Liver (tissue), 10 donors: ENCODE measurements at places on chromosomes 11 and 22. TPM values are rescaled to one million over a fixed set of nuclear protein-coding genes. Genes with fewer than 3 reads are reported as not detected.

DNA sequence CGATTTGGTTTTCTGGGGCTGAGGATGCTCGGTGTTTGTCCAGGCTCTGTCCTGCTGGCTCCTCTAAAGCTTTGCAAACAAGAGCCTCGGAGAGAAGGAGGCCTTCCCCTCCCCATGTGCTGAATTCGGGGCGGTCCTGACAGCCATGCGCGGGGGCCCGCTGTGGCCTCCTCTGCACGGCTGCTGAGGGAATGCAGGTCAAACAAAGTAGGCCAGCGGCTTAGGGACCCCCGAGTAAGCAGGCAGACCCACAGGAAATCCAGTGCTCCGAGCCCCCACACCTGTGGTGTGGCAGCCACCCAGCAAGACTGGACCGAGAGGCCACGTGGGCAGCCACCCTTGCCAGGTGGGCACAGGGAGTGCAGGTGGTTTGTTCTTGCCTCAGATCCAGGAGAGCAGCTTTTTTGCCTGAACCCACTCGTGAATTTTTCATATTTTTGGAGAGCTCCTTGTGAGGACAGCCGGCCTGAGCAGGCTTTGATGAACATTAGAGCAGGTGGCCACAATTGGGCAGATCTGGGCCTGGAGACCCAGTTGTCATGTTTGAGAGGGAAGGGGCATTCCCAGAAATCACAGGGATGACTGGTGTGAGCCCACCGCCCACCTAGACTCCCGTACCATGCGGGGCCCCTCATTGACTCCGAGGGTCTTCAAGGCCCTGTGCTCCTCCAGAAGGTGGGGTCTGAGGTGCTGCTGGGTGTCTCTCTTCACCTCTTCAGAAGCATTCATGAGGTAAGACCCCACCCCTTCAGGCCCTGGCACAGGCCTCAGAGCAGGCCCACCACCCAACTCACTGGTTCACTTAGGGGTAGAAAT, 43.0 kb upstream of the KCNQ1OT1 start:
- DNase-seq, result no peak
- H3K4me3 ChIP-seq, result no peak overlapping the region
- H3K27me3 ChIP-seq, result no peaks in the 10 kb centered on the region
- H3K27ac ChIP-seq, result no peak overlapping the region
- H3K4me1 ChIP-seq, result no peaks in the 10 kb centered on the region

DNA sequence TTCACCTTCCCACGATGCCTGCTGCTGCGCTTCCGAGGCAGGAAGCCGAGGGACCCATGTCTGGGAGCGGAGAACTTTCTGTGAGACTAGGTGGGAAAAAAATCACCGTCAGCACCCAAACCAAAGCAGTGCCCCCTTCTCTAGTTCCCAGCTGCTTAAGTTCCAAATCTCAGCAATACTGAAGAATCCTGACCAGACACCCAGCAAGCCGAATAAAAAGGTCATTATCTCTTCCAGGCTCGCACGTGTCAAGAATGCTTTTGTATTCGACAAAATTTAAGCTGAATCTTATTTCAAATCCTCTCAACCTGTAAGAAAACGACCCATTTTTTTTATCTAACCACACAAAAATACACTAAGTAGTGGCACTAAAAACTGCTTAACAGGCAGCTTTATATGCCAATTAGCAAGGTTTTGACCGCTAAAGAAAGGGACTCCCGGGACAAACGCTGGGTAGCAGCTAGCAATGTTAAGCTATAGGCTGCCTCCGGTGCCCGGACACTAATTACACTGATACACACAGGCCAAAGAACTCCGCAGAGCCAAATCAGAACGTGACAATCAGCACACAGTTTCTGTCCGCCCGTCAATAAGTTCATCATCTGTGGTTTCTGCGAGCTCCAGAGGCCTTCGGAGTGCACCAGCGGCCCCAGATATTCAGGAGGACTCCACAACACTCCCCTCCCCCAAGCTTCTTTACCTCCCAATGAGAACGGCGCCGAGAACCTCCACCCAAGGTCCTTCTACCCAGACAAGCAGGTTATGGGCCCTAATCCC, 728 bp downstream of the RPL3 start:
- no peaks in the 10 kb centered on the region for H3K27me3 ChIP-seq
- DNase-seq, result no peak
- H3K36me3 ChIP-seq, result peaks cover 24% of the 10 kb centered on the region

- no peak for DNase-seq
- H3K4me3 ChIP-seq, result no peak overlapping the region
- no peak overlapping the region for H3K27ac ChIP-seq
These were observed 60.0 kb upstream of the MYEOV start for GRCh38 chr11:69233744-69234570.

DNA sequence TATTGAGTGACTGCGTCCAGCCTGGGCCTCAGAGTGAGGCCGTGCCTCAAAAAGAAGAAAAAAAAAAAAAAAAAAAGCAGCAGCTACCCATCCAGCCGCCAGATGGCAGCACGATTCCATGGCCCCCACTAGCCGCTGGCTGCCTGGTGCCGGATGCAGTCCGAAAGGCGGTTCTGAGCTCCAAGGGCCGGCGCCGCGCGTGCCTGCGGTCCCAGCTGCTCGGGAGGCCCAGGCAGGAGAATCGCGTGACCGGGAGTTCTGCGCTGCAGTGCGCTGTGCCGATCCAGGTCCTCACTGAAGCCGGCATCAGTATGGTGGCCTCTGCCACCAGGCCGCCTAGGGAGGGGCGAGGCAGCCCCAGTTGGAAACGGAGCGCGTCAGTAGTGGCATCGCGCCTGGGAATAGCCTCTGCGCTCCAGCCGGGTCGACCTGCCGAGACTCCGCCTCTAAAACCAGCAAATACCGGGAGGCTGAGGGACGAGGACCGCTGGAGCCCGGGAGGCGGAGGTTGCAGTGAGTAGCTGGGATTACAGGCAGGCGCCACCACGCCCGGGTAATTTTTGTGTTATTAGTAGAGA, 19.3 kb downstream of the SCARF2 start:
- H3K36me3 ChIP-seq, result no peaks in the 10 kb centered on the region
- no peak overlapping the region for H3K27ac ChIP-seq
- no peaks in the 10 kb centered on the region for H3K27me3 ChIP-seq
- H3K4me1 ChIP-seq, result peaks cover 10% of the 10 kb centered on the region
- H3K4me3 ChIP-seq, result peak overlapping the region; percentile 2

- DNase-seq, result no peak
- no peak overlapping the region for H3K27ac ChIP-seq
- H3K4me1 ChIP-seq, result peaks cover 9% of the 10 kb centered on the region
- H3K27me3 ChIP-seq, result no peaks in the 10 kb centered on the region
- peaks cover 29% of the 10 kb centered on the region for H3K36me3 ChIP-seq
These were observed 18.2 kb downstream of the EPS8L2 start for GRCh38 chr11:724049-724777.

DNA sequence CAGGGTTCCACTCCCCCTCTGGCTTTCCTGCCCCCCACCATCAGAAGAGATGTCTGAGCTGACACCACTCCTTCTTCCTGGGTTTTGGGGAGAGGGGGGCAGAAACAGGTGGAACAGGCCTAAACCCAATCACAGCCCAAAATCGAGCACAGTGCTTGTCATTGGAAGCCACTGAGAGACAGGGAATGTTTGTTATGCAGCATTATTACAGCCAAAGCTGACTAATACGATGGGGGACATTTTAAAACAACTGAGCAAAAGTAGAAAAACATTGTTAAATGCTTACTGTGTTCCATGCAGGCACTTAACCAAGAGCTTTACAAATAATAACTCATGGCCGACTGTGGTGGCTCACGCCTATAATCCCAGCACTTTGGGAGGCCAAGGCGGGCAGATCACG, 32.5 kb upstream of the RTL6 start:
- H3K36me3 ChIP-seq, result no peaks in the 10 kb centered on the region
- no peaks in the 10 kb centered on the region for H3K27me3 ChIP-seq
- no peaks in the 10 kb centered on the region for H3K4me1 ChIP-seq
- H3K27ac ChIP-seq, result no peak overlapping the region
- DNase-seq, result no peak

GRCh38 chr11:47187723-47188122, 1.5 kb upstream of the PACSIN3 start:
- no peaks in the 10 kb centered on the region for H3K36me3 ChIP-seq
- H3K27ac ChIP-seq, result peak overlapping the region; percentile 71
- no peaks in the 10 kb centered on the region for H3K27me3 ChIP-seq
- H3K4me3 ChIP-seq, result no peak overlapping the region

DNA sequence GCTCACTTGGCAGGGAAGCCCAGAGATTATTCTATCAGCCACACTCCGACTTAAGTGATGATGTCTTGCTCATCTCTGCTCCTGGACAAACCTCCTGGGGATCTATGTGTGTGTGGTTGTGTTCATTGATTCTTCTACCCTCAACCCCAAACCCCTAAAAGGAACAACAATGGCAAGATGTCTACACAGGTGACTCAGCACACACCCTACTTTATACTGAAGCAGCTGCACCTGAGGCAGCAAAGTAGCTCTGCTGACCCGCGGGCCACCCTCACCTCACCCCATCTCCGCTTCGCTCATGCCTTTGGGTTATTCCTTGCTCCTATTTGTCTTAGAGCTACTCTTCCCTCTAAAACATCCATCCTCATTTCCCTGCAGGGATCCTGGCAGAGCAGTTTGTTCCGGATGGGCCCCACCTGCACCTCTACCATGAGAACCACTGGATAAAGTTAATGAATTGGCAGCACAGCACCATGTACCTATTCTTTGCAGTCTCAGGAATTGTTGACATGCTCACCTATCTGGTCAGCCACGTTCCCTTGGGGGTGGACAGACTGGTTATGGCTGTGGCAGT, 38.7 kb downstream of the TMEM45B start:
- H3K36me3 ChIP-seq, result no peaks in the 10 kb centered on the region
- peaks cover 7% of the 10 kb centered on the region for H3K4me1 ChIP-seq
- DNase-seq, result no peak
- no peak overlapping the region for H3K27ac ChIP-seq

GRCh38 chr11:36380296-36381014, 84.4 kb downstream of the PRR5L start:
- peaks cover 2% of the 10 kb centered on the region for H3K4me1 ChIP-seq
- no peak overlapping the region for H3K27ac ChIP-seq
- no peak overlapping the region for H3K4me3 ChIP-seq
- no peaks in the 10 kb centered on the region for H3K27me3 ChIP-seq
- DNase-seq, result no peak
- no peaks in the 10 kb centered on the region for H3K36me3 ChIP-seq

GRCh38 chr22:28229566-28230485, 310.8 kb upstream of the PITPNB start:
- no peaks in the 10 kb centered on the region for H3K4me1 ChIP-seq
- H3K27me3 ChIP-seq, result no peaks in the 10 kb centered on the region
- no peak for DNase-seq
- no peak overlapping the region for H3K4me3 ChIP-seq
- no peak overlapping the region for H3K27ac ChIP-seq

DNA sequence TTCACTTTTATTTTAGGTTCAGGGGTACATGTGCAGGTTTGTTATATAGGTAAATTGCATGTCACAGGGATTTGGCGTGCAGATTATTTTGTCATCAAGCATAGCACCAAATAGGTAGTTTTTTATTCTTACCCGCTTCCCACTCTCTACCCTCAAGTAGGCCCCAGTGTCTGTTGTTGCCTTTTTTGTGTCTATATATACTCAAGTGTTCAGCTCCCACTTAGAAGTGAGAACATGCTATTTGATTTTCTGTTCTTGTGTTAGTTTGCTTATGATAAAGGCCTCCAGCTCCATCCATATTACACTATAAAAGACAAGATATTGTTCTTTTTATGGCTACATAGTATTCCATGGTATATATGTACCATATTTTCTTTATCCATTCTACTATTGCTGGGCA, 28.5 kb upstream of the LIN7C start:
- no peak for DNase-seq
- no peaks in the 10 kb centered on the region for H3K36me3 ChIP-seq
- no peaks in the 10 kb centered on the region for H3K27me3 ChIP-seq

GRCh38 chr11:73333173-73333572, 25.1 kb downstream of the ARHGEF17 start:
- H3K36me3 ChIP-seq, result no peaks in the 10 kb centered on the region
- no peak for DNase-seq
- no peaks in the 10 kb centered on the region for H3K27me3 ChIP-seq
- peak overlapping the region; percentile 44 for H3K27ac ChIP-seq

DNA sequence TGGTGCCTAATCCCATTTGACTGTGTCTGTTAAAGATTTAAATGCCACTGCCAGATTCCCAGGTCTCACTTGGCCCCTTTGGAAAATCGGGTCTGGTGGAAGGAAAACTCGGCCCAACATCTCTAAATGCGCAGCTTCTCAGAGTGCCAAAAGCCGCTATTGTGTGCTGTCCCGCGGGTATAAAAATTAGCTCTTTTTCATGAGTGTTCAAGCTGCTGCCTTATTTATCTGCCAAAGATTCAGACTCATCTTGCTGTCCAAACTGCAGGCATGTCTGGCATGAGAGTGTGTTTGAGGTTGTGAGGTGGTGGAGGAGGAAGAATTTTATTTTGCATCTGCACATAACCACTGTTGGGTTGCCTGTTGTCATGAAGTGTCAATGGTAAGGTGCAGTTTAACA, 91.4 kb downstream of the NELL1 start:
- no peak overlapping the region for H3K27ac ChIP-seq
- no peaks in the 10 kb centered on the region for H3K36me3 ChIP-seq
- no peaks in the 10 kb centered on the region for H3K4me1 ChIP-seq
- no peak for DNase-seq

- no peak overlapping the region for H3K4me3 ChIP-seq
- H3K36me3 ChIP-seq, result no peaks in the 10 kb centered on the region
- no peak for DNase-seq
- no peaks in the 10 kb centered on the region for H3K4me1 ChIP-seq
These were observed 214.3 kb downstream of the LRRC4C start for GRCh38 chr11:41245184-41245583.

- H3K27me3 ChIP-seq, result no peaks in the 10 kb centered on the region
- no peaks in the 10 kb centered on the region for H3K36me3 ChIP-seq
- H3K4me3 ChIP-seq, result no peak overlapping the region
These were observed 795.5 kb downstream of the METTL15 start for GRCh38 chr11:28903716-28904115.

GRCh38 chr11:75241036-75241905, 697 bp downstream of the TPBGL start:
- H3K27me3 ChIP-seq, result peaks cover 4% of the 10 kb centered on the region
- DNase-seq, result peak; percentile 89
- no peaks in the 10 kb centered on the region for H3K36me3 ChIP-seq
- peaks cover 15% of the 10 kb centered on the region for H3K4me1 ChIP-seq
- no peak overlapping the region for H3K27ac ChIP-seq
- peak overlapping the region; percentile 21 for H3K4me3 ChIP-seq

P2RY6 gene
- 0.59 TPM for total RNA-seq

PKP3 gene
- 0.25 TPM for total RNA-seq

MUC6 gene
- total RNA-seq, result 0.05 TPM

ADAMTS8 gene
- 0.08 TPM for total RNA-seq
